ENCODE measurements at places on chromosomes 4 and X. TPM values are rescaled to one million over a fixed set of nuclear protein-coding genes. Genes with fewer than 3 reads are reported as not detected.
A peak's percentile ranks its signal among the peaks of the same experiment; 100 is the strongest.

Gene MAGEA9B
- not detected for total RNA-seq

DNA sequence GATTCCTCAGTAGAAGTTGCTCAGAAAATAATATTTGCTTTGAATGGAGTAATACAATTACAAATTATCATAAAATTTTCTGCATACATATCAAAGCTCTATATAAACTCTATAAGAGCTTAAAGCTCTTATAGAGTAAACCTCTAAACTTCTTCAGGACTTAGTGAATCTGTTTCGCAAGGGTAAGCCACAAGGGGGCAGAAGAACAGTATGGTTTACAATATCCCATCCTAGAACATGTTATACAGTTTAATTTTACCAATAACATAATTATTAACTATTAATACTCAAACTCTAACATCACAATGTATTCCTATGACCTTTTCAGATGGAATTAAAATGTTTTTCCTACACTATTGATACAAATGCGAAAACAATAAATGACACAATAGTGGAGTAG lies 33.8 kb upstream of the SPANXN1 start:
- DNase-seq, result no peak

DNA sequence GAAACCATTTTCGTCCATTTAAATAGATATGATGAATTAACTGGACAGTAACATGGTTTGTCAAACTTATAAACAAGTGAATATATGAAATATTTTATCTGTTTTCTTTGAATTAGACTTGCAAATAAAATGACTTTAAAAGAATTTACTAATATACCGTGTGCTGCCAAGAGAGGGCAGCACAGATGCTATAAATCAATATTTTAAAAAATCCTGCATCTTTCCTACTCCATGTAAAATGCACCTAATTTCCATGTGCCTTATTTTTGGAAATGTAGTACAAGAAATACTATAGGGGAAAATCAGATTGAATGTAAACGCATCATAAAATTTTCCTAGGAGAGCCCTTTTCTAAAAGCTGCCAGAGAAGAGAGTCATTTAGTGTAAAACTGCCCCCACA lies 62.2 kb downstream of the PRKX start:
- DNase-seq, result no peak

- no peak for DNase-seq
Measured at GRCh38 chr4:1249731-1250526, 999 bp upstream of the CTBP1 start.

GRCh38 chr4:155072417-155072816 lies 136.0 kb upstream of the NPY2R start:
- DNase-seq, result no peak

- no peak for DNase-seq
Measured at GRCh38 chr4:120857312-120857711, 65.2 kb downstream of the PRDM5 start.

GRCh38 chr4:25943312-25943711 lies 29.3 kb downstream of the SMIM20 start:
- peak; percentile 41 for DNase-seq

GRCh38 chr4:123158576-123158975 lies 236.2 kb upstream of the NUDT6 start:
- DNase-seq, result no peak

GRCh38 chr4:150173982-150174398 lies 95.7 kb downstream of the DCLK2 start:
- DNase-seq, result no peak

Gene MAP3K15
- total RNA-seq, result not detected

Gene TMEM156
- not detected for total RNA-seq

- DNase-seq, result no peak
Measured at GRCh38 chr4:118289794-118290193, 63.0 kb downstream of the PRSS12 start.

Gene IL9R
- total RNA-seq, result not detected

Gene DCAF12L2
- 0.11 TPM for total RNA-seq

DNA sequence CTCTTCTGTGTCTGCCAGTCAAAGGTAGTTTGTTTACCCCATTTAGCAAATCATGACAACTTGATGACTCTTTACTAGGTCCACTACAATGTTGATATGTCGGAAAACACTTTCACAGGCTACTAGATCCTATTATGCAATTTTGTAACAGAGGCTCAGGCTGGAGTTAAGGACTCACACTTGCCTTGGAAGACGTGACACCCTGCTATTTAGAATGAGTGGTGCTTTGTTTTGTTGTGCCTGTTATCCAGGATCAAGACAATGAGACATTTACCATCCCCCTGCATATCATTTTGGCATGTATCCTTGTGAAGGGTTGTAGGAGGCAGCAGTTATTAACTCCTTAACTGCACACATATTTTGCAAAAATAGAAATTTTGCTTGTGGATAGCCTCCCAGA lies 263.7 kb downstream of the IL1RAPL1 start:
- DNase-seq, result no peak

GRCh38 chr4:53476232-53477037 lies 99.0 kb downstream of the FIP1L1 start:
- DNase-seq, result no peak

- no peak for DNase-seq
Measured at GRCh38 chr4:66489783-66490452, 819.6 kb upstream of the EPHA5 start.

DNA sequence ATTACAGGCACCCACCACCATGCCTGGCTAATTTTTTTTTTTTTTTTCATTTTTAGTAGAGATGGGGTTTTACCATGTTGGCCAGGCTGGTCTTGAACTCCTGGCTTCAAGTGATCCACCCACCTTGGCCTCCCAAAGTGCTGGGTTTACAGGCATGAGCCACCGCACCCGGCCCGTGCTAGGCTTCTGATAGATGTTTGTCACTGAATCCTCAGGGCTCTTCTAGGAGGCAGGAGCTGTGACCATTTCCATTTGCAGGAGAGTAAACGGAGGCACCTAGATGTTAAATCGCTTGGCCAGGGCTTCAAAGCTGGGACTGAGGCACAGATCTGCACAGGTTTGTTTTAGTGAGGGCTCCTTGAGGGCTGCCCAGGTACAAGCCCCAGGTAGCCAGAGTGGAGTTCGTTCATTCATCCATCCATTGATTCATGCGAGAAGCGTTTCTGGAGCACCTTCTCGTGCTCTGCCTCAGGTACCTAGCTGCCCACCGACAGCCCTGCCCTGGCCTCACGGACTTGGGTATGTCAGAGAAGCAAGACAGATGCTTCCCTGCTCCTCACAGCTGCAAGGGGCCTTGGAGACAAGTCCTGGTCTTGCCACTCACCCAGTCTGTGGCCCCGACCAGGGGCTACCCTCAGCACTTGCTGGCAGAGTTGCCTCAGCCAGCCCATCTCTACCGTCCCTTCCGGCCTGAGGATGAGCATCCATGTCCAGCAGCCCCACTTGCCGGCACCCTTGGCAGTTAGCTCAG lies 106.4 kb downstream of the PSAPL1 start:
- DNase-seq, result no peak

Gene PABPC1L2A
- not detected for total RNA-seq

Gene DUSP9
- total RNA-seq, result not detected

Gene STS
- 5.3 TPM for total RNA-seq

GRCh38 chr4:102285831-102286230 lies 59.5 kb downstream of the SLC39A8 start:
- DNase-seq, result no peak

GRCh38 chr4:102563000-102563399 lies 61.8 kb downstream of the NFKB1 start:
- no peak for DNase-seq

- DNase-seq, result no peak
Measured at GRCh38 chr4:176883108-176883550, 90.4 kb upstream of the VEGFC start.

DNA sequence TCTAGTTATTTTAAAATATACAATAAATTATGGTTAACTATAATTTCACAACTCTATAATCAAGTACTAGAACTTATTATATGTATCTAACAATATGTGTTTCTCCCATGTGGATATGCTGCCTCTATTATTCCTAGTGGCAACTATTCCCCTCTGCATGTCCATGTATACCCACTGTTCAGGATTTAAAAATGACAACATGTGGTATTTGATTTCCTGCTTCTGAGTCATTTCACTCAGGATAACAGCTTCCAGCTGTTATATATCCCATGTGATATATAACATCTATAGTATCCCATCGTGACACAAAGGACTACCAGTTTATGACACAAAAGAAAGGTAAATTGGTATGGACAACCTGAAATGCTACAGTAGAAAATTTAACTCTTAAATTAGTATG lies 167.4 kb upstream of the TACR3 start:
- DNase-seq, result no peak

Gene HHIP
- total RNA-seq, result not detected

Gene SYN1
- total RNA-seq, result 13.9 TPM

- no peak for DNase-seq
Measured at GRCh38 chr4:184959786-184960185, 58.5 kb upstream of the HELT start.

GRCh38 chrX:95152810-95153209 lies 1478.8 kb downstream of the FAM133A start:
- DNase-seq, result no peak

- no peak for DNase-seq
Measured at GRCh38 chrX:7330556-7330955, 182.6 kb upstream of the PUDP start.

Gene DMRTC1B
- total RNA-seq, result not detected

DNA sequence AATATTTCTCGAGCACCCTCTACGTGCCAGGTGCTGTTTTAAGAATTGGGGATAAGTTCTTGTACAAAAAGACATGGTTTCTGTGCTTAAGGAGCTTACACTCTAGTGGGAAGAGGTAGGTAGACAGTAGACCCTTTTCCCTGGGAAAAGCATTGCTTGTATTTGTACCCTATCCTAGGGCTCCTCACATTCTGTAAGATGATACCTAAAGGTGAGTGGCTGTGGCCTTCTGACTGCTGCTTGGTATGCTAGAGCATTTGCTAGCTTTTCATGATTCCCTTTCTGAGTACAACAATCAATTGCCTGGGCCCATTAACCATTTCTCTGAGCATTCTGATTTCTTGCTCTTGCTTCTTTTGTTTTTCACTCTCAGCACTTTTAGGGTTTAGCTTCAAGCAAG lies 286.6 kb downstream of the ZIC3 start:
- no peak for DNase-seq

DNA sequence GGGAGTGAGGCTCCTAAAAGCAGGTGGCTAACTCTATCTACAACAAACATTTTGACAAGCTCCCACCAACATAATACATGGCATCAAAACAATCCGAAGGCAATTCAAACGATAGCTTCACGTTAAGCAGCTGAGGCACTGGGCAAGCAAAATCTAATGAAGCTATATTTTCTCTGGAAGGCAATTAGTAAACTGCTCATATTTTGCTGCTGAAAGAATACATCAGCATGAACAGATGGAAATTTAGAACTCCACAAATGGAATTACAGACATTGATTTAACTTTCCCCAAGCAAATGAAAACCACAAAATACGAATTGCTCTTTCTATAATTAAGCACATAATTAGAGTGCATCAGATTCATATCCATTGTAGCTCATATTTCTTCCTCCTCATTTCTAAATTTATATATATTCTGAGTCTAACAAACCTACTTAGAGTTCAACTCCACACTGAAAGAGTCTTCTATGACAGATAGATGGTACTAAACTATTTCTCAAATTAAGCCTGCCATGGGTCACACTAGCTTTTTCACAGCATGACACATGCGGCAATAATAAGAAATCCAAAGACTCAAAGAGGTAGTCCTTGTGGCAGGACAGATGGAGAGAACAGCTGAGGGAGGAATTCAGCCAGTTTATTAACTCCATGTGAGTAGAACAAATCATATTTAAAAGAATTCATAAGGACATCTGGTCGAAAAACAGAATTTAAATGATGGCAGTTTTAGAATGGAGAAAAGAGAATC lies 305.4 kb downstream of the MAPK10 start:
- DNase-seq, result no peak

Gene SLC16A2
- total RNA-seq, result 6.1 TPM

DNA sequence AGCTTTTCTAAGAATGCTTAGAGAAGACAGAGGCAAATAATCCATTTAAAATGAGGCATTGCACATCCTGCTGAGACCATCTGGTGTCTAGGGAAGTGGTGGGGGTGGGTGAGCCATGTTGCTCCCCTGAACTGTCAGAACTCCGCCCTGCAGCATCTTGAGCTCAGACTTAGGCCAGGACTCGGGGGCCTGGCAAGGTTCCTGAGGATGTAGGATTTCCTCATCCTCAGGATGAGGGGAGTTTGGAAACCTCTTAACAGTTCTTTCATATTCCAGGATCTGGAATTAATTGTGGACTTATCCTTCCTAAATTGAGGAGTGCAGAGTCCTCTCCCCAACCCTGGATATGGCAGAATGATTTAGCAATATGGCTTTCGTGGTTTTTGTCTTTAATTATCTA lies 6.6 kb downstream of the TLL1 start:
- no peak for DNase-seq

DNA sequence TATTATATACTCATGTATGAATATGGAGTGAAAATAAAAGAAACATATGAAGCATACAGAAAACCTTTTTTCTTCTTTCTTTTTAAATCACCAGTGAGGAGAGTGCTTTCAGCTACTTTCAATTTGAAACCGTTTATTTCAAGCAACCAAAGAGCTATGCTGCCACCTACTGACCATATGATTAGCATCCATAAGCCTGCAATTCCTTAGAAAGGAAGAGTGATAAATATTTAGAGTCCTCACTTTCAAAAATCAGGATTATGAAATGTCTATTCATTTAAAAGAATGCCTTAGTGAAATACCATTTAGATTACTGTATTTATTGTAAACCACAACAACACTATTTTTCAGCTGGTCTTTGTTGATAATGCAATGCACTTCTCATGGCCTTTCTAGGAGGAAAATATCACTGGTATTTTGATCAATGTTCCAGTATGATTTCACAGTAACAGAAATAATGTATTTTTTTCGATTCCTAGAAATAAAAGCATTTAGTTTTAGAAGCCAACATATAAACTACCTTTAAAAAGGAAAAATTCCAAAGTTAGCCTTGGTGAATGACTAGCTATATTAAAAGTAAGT lies 667.6 kb downstream of the PCDH18 start:
- no peak for DNase-seq

DNA sequence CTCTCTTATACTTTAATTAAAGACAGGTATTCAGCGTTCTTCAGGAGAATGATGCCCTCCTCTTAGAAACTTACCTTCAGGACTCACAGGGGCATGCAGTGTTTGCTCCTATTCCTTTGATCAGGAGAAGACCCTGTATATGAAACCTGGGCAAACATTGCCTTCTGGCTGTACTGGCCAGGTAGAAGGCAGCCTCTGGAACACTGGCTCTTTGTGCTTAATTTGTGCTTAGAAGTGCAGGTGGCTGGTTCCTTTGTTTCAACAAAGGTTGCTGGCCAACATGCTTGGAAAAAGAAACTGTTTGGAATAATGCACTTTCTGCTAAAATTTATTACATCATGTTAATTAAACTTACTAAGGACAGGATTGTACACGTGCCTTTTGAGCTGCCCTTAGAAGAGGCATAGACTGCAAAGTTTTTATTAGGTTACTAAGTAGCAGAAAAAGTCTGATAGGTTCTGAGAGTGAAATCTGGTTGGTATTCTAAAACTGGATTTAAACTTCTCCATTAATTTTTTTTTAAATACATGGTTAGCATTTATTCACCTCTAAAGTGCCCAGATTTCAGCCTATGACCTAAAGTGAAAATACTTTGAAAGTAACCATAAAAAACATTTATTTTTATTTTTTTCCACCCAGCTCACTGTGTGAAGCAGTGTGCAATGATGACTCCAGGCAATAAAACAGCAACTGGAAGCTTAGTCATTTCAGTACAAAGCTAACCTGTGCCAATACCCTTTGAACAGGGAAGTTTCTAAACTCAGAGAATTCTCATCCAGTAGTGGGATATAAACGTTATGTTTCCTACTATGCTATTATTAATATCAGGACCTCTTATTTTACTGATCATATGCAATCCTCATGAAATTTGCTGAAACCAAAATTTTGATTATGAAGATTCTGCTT lies 11.3 kb downstream of the RASSF6 start:
- DNase-seq, result no peak

- DNase-seq, result no peak
Measured at GRCh38 chrX:134653835-134654234, 4.4 kb downstream of the PLAC1 start.

Gene SSX2
- not detected for total RNA-seq
